Central memory CD4-positive, alpha-beta T cell (primary cell): ENCODE measurements at places on chromosomes 4 and X.
A peak's percentile ranks its signal among the peaks of the same experiment; 100 is the strongest.

DNA sequence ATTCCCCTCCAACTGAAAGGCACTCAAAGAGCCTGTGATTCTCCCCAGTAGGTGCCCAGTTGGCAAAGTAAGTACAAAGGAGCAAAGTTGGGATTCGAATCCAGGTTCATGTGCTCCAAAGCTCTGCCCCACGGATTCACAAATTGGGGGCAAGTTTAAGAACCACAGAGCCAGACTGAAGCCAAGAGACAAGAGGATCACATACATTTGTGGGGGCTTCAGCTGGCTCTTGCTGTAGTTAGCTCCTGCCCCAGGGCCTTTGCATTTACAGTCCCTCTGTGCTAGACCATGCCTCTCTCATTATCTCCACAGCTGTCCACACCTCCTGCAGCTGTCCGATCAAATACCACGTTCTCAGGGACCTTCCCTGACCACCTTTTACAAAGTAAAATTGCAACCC lies 18.8 kb downstream of the PNMA6F start:
- no peak for DNase-seq

GRCh38 chrX:132958091-132958703 lies at the start of gene HS6ST2:
TSS of gene HS6ST2 (minus strand) at chrX:132958629.
- no peak for DNase-seq

- no peak for DNase-seq
These were observed 27.3 kb downstream of the OFD1 start for GRCh38 chrX:13761606-13762414.

DNA sequence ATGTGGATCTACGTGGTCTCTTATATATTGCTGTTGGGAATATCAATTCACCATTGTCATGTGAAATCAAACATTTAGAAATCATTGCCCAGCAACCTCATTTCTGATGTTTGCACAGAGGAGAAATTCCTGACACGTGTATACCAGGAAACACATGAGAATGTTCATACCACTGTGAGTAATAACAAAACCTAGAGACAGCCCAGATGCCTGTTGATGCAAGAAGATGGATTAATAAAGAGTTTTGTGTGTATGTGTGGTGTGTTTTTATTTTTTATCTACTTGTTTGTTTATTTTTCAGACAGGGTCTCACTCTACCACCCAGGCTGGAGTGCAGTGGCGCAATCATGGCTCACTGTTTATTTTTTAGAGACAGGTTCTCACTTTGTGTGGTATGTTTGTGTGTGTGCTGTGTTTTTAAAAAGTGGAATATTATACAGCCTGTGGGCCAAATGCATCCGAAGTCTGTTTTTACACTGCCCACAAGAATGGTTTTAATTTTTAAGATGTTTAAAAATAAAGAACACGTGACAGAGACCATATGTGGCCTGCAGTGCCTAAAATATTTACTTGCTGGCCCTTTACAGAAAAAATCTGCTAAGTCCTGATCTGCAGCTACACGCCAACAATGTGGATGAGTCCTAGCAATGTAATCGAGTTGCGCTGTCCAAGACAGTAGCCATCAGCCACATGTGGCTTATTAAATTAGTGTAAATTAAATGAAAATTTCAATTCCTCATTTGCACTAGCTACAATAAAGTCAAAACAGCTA lies 39.2 kb downstream of the TXLNG start:
- no peak for DNase-seq

DNA sequence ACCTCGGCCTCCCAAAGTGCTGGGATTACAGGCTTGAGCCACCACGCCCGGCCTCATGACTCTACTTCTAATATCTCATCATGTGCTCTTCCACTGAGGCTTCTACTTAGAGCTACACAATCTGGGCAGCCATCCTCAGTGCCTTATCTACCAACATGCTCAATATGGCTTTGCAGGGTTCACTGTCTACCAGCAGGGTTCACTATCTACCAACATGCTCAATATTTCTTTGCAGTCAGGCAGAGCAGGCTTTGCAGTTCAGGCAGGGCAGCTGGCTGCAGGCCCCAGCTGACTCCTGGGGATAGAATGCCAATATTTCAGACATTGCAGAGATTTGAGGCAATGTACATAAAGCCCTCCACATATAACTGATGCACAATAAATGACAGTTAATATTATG lies 47.5 kb downstream of the PKD2 start:
- no peak for DNase-seq

DNA sequence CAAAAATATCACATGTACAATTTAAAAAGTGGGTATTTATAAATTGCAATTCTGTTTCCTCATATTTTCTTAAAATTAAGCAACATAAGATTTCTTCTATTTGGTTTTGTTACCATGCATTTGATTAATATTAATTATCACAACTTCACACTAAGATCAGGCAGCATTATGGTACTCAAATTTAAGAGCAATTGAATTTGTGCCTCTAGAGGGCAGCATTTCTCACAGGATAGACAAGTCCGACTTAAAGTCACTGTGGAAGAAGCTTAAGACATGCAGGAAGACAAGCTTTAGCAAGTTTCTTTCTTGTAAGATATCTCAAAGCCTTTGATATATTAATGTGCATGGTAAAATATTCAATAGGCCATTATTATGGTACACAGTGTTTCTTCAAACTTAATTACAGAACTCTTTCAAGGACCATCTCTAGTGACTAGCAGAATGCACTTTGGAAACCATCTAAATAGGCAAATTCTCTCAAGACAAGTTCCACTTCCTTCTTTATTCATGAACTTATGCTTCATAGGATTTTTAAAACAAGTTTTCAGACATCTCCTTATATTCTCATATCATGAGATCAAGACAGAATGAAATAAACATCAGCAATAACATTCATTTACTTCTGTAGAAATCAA lies 35.0 kb downstream of the FBXW7 start:
- DNase-seq, result peak; percentile 75

DNA sequence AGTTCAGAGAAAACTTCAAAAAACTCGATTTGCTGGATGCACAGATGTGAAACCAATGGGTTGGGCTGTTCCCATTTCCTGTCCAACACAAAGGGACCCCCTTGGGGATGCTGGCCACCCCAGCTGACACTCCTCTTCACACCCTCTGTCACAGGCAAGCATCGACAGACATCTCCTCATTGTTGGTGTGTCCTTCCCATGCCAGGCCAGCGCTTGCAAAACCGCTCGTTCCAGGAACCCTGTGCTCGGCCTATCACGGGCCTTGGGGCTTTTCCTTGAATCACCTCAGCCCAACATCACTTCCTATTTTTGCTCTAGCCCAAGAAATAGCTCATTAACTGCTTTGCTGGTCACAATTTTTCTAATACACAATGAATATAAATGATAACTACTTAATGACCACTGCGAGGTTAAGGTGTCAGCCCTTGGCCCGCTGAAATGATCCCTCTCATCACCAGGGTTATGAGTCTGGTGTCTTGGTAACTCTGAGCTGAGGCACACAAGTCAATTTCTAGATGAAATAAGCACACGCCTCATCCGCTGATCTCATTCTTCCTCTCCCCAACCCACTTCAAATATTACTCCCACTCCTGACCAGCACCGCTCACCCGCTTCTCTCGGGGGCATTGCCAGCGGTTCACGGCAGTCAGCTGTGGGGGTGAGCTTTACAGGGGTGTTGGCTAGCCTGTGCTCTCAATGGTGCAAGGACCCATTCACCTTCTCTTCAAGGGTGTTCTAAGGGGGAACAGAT lies 32.3 kb downstream of the BCOR start:
- DNase-seq, result no peak

- DNase-seq, result no peak
These were observed 106.9 kb upstream of the NDP start for GRCh38 chrX:44080083-44080482.

- no peak for DNase-seq
These were observed 532.8 kb downstream of the RPA4 start for GRCh38 chrX:97416461-97416860.

DNA sequence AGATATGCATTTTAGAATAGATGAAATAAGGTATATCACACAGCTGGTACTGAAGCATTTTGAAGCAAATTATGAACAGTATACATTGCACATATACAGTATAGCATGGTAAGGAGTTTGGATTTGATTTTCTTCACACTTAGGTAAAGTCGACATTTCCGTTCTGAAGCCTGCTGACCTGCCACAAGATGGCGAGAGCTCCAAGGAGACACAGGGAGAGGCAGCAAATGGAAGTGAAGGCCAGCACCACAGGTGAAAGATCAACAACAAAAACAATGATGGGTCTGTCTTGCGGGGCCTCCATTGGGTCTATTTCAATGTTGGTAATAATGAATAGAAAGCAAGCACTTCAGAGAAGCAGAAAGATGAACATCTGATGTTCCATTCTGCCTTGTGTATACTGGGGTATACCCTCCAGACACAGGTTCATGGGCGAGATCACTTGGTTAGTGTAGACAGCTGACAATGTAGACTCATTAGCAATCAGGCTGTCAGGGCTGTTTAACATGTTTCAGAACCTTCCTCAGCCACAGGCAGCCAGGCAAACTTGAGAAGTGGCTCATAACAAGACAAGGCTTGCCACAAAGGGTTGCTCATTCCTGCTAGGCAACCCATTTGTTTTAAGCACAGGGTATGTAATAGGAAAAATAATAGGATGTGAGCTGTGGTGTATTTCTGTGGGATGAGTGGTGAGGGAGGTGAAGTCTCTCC lies 21.4 kb upstream of the NOX1 start:
- no peak for DNase-seq

- no peak for DNase-seq
These were observed 289.5 kb downstream of the SMARCA1 start for GRCh38 chrX:129233786-129234185.

DNA sequence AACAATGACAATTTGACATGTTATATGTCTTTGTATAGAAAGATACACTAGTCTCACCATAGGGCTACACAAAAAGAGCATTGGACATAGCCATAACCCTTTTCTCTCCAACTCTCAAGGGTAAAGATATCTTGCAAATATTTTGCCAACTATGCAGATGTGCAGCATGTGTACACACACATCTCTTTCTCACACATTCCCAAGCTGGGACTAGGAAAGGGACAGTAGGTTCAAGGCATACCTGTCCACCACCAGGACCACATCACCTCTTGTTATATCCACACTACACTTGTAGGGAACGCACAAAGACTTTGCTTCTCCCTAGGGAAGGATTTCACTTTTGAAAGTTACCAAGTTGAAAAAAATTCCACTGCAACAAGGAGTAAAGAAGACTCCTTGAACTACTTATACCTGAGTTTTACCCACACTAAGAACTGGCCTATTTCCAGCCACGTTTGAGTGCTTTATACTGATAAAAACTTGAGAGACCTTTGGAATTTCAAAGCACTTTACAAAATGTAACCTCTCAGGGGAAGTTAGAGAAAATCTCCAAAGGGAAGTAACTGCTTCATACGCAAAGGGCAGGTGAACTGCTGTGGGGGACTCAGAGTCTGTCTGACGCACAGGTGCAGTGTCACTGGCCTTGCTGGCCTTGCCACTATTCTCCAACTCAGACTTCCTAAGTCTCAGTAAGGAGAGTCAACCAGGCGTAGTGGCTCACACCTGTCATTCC lies 36.9 kb downstream of the NR3C2 start:
- no peak for DNase-seq

- DNase-seq, result no peak
These were observed 68.4 kb downstream of the SLC10A7 start for GRCh38 chr4:146453181-146453807.

- DNase-seq, result no peak
These were observed 17.2 kb upstream of the ADGRL3 start for GRCh38 chr4:61182915-61183314.

DNA sequence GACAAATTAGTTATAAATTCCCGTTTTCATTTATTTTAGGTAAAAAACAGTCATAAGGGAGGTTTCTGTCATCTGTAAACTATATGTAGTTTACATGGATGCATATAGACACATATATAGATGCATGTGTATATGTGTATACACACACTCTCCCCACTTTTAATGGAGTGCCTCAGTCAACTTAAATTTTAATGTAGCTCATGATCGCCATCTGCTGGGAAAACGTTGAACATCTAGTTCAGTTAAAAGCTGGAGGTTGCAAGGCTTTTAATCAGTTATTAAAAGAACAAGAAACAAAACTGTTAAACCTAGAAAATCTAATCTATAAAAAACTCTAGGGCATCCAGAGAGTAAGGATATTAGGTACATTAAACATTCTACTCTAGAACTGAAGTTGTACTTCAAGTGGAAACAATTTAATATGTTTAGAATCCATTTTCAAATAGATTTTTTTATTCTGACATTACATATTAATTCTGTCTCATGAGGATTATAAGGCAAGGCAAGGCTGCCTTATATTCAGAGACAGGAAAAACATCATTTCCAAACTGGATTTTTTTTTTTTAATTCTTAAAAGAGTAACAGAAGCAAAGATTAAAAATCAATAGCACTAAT lies 122.6 kb downstream of the SHISA3 start:
- DNase-seq, result peak; percentile 19

DNA sequence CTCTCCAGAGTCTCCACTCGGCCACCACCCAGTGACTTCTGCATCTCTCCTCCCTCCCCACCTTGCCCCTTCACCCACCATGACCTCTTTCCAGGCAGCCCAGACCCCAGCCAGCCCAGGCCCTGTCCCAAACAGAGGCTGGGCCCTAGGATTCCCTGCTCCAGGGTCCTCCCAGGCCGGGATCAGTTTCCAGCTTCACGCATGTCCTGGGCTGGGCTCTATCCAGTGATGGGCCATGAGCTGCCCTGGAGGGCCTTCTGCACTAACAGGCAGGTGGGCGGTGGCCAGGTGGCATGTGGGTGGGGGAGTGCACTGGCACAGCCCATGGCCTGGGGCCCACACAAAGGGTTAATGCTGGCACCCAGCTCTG lies 20.4 kb upstream of the ADD1 start:
- DNase-seq, result no peak

DNA sequence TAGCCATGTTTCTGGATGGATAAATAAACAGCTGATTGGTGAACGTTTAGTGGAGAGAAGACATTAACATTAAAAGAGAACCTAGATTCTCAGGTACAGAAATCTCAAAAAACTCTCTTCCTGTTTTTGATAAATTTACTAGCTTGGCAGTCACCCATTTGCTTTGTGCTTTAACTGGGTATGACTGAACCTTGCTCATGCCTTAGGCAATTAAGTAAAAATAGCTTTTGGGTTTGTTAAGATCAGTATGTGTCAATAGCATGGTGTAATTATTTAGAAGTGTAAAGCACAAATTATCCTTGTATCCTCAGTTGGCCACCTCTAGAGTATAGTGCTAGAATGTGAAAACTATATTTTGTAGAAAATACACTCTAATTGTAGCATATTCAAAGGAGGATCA lies 200.0 kb downstream of the CFAP299 start:
- DNase-seq, result no peak

DNA sequence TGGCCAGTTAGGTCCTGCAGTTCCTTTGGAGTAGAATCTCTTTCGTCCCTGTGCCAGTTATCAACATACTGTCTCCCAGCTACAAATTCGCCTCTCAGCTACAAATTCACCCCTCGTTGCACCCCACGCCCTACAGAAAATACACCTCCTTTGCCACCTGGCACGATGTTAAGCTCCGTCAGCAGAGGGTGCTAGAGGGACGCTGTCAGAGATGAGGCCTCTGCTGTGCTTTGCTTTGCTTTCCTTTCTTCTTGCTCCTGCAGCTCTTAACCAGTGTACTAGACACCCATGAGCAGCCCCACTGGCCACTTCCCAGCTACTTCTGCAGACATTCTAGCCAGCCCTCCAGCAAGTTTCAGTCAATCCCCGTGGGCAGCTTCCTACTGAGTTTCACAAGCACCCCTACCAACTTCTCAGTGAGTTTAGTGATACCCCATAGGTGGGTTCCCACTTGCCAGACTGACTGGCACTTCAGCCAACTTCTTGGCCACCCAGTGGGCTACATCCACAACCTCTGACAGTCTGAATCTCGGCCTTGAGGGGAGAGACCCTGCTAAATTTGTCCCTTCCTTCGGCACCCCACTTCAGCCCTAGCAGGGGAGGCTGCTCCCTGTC lies 21.8 kb downstream of the HAUS3 start:
- DNase-seq, result peak; percentile 70
